ENCODE measurements at places on chromosomes 7 and 10. TPM values are rescaled to one million over a fixed set of nuclear protein-coding genes. Genes with fewer than 3 reads are reported as not detected.

DNA sequence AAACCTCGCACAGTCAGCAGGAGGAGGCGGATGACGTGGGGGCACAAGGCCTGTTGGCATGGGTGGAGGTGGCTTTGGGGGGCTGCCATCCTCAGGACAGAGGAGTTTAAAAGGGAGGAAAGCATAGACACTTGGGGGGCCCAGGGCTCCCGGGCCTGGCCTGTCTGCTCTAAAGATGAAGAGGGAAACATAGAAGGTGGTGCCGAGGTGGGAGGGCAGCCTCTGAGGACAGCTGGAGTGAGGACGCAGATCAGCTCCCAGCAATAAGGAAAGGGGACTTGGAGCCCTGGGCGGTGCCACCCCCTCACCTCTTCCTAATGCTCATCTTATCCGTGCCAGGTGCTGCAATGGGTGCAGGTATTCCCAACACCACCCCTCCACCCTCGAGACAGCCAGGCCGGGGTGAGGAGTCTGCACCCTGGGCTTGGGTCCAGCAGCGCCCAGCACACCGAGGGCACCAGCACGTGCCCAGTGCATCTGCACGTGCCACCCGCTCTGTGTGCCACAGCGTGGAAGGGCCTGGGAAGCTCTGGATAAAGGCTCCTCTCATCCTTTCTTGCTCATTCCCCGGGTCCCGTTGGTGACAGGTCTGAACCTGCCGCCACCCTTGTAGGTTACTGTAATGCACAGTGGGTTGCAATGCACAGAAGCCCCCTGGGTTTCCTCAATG is 566.0 kb upstream of the FOXK1 start:
- no peak for DNase-seq

- DNase-seq = no peak
Measured at GRCh38 chr10:5071411-5072198, 22.6 kb upstream of the AKR1C3 start.

- no peak for DNase-seq
Measured at GRCh38 chr7:105838627-105839231, 37.7 kb downstream of the ATXN7L1 start.

DNA sequence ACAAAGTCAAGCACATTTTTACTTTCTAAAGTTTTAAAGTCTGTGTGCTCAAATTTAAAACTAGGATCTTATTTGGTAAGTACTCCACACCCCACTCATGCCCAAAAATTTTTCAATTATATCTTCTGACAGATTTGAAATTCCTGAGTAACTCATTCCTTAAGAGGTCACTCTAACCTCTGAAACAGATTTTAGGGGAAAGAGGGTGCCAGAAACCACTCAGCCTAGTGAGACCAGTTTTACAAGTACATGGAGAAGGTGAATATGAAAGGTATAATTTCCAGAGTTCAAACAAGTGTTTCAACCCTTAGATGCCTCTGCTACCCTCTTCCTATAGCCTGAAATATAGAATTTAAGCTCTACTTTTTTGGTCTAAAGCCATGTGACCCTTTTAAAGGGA is 79.2 kb downstream of the C7orf25 start:
- no peak for DNase-seq

GRCh38 chr7:131011976-131012375 is 278.0 kb upstream of the KLF14 start:
- no peak for DNase-seq

DNA sequence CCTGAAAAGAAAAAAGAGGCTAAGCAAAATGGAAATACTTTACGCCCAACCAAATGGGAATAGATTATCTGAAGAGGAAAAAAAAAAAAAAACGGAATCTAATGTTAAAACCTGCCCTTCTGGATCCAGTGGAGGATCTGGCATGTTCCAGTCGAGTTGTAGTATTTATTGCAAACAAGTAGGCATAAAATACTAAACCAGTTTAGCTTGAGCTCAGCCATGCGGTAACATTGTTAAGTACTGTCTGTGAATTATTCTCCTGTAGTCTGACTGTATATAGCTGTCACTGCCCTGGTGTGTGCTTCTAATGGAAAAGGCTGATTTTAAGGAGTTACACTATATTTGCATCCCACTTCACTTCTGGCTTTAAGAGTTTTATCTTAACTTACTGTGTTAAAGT is 40.3 kb downstream of the CELF2 start:
- DNase-seq = no peak

GRCh38 chr7:77791956-77792355 is 6.3 kb downstream of the TMEM60 start:
- no peak for DNase-seq

Gene MRLN
- polyA plus RNA-seq = not detected

Gene TLX1
- not detected for polyA plus RNA-seq

All from GM12878 (cell line).